Endothelial cell (in vitro differentiated cells): ENCODE measurements at places on chromosomes 1 and 21. TPM values are rescaled to one million over a fixed set of nuclear protein-coding genes. Genes with fewer than 3 reads are reported as not detected.

DNA sequence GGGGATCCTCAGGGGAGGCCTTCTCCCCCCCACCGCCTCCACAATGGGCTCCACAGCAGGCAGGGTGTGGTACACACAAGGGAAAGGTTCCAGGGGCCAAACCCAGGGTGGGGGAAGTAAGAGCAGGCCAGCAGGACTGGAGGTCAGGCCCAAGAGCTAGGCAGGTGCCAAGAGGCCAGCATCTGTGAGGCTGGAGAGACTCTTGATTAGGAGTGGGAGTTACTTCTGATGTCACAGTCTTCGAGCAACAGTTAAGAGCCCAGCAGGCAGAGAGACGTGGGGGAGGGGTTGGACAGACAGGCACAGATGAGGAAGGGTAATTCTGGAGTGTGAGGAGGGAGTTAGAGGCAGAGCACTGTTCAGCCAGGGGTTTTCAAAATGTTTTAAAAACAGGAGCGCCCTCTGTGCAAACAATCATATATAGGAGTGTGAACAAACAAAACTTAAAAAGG, 55.8 kb downstream of the SLC9A1 start:
- peaks cover 11% of the 10 kb centered on the region for H3K4me1 ChIP-seq
- peaks cover 9% of the 10 kb centered on the region for H3K36me3 ChIP-seq
- H3K27ac ChIP-seq: peak overlapping the region; percentile 76
- no peak for DNase-seq
- peaks cover 9% of the 10 kb centered on the region for H3K27me3 ChIP-seq

GRCh38 chr1:114289824-114290223, 136.2 kb upstream of the SYT6 start:
- H3K4me1 ChIP-seq: no peaks in the 10 kb centered on the region
- no peaks in the 10 kb centered on the region for H3K27me3 ChIP-seq
- no peak overlapping the region for H3K27ac ChIP-seq
- DNase-seq: no peak
- H3K4me3 ChIP-seq: no peak overlapping the region

SMCP gene
- not detected for total RNA-seq

DNA sequence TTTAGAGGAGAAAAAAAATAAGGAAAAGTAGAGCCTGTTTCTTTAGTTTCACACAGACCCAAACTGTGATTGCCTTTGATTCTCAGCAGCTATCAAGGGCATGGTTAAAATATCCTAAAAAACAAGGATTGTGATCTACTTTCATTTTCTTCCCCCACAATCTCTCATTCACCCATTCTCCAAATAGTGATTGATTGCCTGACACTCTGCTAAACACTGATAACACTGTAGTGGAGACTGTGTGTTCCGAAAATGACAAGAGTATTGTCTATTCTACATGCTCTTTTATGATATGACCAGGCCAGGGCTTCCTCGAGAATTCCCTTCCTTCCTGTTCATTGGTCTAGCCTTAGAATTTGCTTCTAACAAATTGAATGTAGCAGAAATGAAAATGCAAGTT, 40.2 kb downstream of the PRMT6 start:
- no peak for DNase-seq
- no peak overlapping the region for H3K27ac ChIP-seq
- H3K4me3 ChIP-seq: no peak overlapping the region
- H3K4me1 ChIP-seq: no peaks in the 10 kb centered on the region
- H3K27me3 ChIP-seq: no peaks in the 10 kb centered on the region

ERI3 gene
- 42.6 TPM for total RNA-seq
